NCI-H2081 (cell line): ENCODE measurements at places on chromosomes 2 and 18.

GRCh38 chr2:234420408-234420807 is 76.5 kb downstream of the ARL4C start:
- no peak for DNase-seq

DNA sequence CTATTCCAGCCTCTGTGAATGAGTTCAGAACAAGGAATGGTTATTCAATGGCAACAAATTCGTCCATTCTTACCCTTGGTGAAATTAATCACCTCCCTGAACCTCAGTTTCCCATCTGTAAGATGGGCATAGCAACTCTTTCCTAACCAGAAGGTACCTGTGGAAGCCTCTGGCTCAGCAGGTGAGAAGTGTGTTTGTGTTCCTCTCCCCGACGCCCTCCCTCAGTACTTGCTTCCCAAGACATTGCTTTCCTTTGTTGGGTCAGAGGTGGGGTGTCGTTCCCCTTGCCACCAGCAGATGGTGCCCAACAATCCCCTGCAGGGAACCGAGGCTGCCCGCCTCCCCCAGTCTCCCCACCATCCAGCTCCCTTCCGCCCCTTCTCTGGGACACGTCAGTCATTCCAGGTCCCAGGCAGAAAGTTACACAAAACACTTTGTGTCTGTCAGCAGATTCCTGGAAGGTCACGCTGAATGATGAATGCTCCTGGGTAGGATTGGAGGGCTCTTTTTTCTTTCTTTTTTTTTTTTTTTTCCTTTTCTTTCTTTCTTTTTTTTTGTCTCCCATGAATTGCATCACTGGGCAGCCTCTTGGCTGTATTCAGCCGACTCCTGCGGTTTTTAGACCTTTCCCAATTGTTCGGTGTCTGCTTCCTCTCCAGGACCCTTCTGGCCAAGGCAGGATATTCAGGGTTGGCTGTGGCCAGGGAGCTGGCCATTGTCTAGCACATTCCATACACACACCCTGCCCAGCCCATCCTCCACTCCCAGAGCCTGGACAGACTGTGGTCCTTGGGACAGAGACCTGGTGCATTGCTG is 117.3 kb downstream of the LPIN1 start:
- DNase-seq, result peak; percentile 68

- DNase-seq, result no peak
These were observed 41.8 kb downstream of the ST8SIA5 start for GRCh38 chr18:46715062-46715461.

GRCh38 chr2:44244135-44244871 is 31.0 kb upstream of the SLC3A1 start:
- DNase-seq, result peak; percentile 97

GRCh38 chr2:120445449-120446143 is 99.7 kb downstream of the INHBB start:
- no peak for DNase-seq

GRCh38 chr2:96163415-96163767 is 18.2 kb upstream of the DUSP2 start:
- no peak for DNase-seq

DNA sequence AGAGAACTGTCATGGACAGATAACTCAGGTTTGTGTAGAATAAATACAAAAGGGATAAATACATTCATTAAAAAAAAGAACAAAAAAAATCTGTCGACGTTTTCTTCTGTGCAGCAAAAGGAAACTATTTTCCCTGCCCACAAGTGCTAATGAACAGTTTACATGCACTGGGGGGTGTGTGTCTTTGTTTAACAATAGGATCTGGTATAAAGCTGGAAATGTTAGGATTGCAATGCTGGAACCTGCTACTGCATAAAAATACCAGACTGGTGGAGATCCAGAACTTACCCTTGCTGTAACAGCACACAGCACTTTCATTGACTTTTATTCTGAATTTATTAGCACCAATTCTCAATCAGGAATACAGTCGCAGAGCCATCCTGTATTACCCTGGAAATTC is 84.6 kb upstream of the THOC1 start:
- DNase-seq, result no peak

DNA sequence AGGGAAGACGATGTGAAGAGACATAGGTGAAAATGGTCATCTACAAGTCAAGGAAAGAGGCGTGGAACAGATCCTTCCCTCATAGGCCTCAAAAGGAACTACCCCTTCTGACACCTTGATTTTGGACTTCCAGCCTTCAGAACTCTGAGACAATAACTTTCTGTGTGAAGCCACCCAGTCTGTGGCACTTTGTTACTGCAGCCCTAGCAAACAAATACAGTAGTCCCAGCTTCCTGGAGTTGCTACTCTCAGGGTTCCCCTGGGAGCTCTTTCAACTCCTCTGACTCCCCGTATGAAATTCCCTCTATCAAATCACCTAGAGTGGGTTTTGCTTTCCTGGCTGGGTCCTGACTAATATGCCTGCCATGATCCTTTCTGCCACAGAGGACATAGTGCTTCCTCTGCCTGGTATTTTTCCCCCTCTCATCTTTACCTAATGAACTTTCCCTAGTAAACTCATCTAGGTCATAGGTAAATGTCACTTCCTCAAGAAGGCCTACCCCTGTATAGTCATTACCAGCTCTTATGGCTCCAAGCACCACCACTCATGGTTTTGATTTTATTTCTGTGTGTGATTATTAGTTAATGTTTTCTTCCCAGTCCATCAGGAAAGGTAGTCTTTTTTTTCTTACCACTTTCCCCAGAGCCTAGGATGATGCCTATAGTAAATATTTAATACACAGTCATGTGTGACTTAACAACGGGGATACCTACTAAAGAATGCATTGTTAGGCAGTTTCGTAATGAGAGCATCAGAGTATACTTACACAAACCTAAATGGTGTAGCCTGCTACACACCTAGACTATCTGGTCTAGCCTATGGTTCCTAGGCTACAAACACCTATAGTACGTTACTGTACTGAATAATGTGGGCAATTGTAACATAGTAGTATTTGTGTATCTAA is 111.5 kb upstream of the LGALSL start:
- DNase-seq, result no peak

- DNase-seq, result no peak
These were observed 250.1 kb upstream of the DPP10 start for GRCh38 chr2:114192362-114192761.

- DNase-seq, result no peak
These were observed 4.5 kb upstream of the GAL3ST2 start for GRCh38 chr2:241772063-241772499.

- DNase-seq, result no peak
These were observed 25.6 kb downstream of the BCL2 start for GRCh38 chr18:63293935-63294334.

DNA sequence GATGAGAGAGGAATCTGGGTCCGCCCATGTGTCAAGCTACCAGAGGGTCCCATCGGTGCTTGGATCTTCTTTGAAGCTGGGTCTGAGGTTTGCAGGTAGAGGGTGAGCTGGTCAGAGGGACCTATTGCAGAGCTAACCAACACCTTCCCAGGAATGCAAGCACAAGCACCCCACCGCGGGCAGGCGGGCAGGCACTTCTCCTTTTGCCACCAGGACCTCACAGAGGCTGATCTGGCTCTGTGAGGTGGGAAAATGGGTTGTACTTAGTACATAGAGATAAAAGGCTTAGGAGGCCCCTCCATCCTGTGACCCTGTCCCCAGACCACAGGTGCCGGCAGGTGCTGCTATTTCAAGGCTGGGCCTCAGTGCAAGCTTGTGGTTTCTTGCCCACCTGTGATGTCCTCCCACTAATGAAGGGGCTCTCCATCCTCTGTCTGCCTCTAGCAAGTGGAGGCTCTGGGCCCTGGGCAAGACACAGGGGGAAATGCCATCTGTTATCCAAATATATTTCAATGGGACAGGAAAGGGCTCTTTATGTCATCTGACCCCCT is 31.4 kb upstream of the IL37 start:
- no peak for DNase-seq

DNA sequence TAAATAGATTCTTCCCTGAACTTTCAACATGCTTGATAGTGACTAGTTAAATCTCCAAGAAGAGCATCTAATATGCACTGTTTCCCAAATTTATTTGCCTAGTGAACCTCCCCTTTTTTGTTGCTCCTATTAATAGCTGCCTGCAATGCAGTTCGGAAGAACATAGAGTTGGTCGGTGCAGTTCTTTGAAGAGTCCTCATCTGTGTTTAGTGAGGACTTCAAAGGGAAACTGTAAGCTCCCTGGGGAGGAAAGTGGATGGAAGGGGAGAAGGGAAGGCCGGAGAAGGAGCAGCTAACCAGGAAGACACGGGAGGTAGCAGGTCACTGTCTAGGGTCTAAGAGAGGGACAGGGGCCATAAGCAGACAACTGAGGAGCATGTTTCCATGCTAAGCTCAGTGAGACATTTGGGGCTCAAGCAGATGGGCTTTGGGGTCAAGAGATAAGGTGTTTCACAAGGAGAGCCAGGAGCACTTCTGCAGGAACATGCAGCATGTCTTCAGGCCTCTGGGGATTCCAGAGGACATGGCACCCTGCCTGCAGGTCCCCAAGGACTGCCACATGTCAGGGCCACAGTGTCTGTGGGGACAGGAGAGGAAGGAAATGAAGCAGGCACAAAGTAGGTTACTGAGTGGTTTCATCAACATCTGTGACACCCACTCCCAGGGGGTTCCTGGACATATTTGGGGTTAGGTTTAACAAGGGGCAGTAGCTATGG is 48.7 kb upstream of the ANXA4 start:
- DNase-seq, result no peak

DNA sequence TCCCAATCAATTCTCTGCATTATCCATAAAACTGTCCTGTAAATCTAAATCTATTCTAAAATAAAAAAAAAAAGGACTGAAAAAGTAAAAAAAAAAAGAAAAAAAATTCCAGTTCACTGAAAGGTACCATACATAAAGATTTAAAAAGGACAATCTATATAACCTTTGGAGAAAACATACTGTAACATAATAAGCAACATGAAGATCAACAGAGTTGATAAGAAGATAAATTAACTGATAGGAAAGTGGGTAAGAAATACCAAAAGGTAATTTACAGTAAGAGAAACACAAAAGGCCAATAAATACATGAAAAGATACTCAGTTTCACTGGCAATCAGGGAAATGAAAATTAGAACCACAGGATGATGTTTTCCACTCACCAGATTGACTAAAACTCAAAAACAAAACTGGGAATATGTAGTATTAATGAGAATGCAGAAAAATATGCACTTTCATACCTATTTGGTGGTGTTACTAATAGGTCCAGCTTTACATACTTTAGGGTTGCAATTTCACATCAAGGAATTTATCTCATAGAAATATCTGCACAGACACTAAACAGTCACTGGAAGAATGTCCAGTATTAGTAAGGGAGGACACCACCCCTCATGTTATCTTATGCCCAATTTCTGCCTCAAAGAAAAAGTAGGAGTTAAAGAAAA is 48.3 kb upstream of the SEMA4C start:
- DNase-seq, result no peak

DNA sequence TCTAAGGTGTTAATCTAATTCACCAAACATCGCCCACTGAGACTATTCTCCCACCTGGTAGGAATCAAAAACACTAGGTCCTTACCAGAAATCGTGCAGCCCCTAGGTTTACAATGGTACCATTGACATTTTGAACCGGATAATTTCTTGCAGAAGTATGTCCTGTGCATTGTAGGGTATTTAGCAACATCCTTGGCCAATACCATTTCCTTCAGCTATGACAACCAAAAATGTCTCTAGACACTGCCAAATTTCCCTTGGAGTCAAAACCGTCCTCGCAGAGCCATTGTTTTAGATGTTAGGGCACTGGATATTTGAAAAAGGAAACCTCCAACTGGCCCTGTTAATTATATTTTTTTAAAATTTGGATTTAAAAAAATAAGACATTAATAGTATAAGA is 3.8 kb downstream of the VPS54 start:
- no peak for DNase-seq

DNA sequence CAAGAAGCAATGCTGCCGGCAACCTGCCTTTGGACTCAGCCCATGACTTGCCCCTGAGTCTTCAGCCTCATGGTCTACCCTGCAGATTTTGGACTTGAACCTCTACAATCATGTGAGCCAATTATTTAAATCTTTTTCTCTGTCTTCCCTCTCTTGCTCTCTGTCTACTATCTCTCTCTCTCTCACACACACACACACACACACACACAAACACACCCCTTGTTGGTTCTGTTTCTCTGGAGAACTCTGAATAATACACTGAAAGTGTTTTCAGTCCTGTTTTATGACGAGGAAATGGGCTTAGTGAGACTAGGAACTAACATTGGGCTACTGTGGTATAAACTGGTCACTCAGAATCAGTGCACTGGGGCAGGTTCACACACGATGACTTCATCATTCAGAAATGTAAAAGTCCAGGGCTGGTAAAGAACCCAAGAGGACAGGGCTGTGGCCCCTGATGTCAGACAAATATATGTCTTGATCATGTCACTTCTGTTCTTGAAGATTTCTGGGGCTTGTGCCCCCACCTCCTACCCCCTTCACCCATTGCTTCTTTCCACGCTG is 266.1 kb upstream of the SIX2 start:
- DNase-seq, result no peak

DNA sequence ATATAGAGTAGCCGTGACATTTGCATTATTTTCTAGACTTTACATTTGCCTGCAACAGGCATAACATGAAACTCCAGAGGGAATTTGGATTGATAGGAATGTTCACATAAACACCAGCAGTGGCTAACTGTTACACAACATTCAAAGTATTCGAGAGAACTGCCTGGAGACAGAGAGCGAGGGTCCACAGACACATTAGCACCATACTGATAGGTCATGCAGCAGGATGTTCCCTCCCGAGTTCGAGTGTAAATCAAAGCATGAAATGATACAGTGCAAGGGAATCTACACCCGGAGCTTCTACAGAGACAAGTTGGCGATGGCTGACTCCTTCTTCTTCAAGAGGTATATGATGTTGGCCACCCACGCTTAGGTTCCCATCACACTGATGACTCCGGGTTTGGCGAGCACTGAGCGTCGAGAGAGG is 89.5 kb downstream of the COL6A3 start:
- no peak for DNase-seq

DNA sequence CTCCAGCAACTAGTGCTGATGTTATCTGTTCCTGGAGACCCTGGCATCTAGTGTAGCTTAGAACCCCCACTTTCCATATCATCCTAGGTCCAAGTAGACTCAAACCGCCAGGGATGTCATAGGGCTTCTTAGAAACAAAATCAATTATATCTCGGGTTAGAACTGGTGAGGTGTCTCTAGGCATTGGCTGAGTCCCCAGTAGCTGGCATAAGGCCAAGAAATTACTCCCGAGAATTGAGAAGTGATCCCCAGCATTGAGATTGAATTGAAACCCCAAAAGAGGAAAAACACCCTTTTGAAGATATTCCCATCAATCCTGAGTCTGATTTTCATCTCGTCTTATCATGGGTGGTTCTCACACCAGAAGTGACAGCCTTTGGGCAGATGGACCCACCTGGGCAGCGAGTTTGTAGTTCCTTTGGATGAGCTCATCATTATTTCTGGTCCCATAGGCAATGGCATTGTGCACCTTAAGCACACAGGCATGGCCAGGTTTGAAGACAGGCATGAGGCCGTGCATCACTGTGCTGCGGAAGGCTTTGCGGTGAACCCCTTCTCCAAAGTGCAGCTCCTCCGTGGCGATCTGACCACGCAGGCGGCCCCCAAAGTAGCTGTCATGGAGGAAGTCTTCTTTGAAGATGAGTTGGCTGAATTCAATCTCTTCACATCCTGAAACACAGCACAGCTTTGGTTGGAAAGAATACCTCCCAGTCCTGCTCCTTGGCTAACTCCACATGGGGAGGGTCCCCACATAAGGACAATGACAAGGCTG is 112.2 kb downstream of the ALPK2 start:
- no peak for DNase-seq

GRCh38 chr2:206143451-206143850 is 15.8 kb downstream of the NDUFS1 start:
- DNase-seq, result no peak

- DNase-seq, result no peak
These were observed 223.8 kb downstream of the ATAD2B start for GRCh38 chr2:23703037-23703582.
